ENCODE measurements at places on chromosomes 6 and 20. TPM values are rescaled to one million over a fixed set of nuclear protein-coding genes. Genes with fewer than 3 reads are reported as not detected.

The F13A1 gene
- total RNA-seq: 90.6 TPM

The B3GAT2 gene
- total RNA-seq: 0.18 TPM

DNA sequence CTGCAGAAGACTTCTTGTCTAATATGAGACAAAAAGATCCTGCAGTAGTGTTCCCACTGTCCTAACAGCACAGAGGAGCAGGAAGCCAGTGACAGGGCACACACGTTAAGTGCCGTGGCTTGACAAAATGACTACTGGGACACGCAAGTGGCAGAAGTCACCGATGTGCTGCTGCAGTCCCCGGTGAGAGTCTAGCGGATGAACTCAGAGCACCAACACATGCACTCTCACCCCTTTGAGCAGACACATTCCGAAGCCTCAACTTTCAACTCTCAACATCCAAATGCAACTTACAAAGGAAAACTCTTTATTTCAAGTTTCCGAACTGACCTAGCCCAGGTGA lies 898 bp downstream of the LAMA4 start:
- no peak for DNase-seq

- DNase-seq: peak; percentile 31
Observed at GRCh38 chr6:3390698-3391097, 66.2 kb downstream of the SLC22A23 start.

DNA sequence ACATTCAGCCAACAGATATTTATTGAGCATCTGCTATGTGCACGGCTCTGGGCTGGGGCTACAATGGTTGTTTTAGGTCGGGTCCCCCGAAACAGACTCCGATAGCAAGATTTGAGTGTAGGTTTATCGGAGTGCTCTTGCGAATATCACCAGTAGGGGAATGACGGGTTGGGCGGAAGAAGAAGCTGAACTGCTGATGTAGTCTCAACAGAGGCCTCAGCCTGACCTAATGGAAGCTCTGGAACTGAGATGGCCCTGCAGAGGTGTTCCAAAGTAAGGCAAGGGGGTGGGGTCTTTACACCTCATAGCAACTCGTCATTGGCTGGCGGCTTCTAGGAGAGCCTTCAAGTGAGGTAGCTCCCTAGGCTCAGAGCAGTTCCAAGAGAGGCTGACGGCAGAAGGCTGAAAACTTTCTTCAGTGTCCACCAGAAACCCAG lies 1.1 kb downstream of the L3MBTL1 start:
- no peak for DNase-seq

The CENPW gene
- not detected for total RNA-seq

- no peak for DNase-seq
Observed at GRCh38 chr6:151294561-151295101, 54.9 kb downstream of the AKAP12 start.

The METTL24 gene
- total RNA-seq: not detected

DNA sequence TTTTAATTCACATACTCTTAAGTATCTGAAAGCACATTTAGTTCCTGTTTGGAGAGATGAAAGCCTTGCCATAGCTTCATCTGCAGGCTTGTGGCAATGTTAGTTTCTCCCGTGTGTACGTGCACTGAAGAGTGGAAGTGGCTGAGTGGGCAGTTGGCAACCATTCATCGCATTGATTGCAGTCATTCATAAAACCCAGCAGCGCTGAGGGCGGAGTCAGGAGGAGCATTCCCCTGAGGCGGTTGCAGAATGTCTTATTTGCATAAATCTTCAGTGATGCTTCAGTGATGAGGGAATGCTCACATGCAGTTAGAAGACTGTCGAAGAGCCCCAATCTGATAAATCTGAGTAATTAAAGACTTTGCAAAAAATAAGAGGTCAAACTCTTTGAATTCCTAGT lies 79.1 kb downstream of the RIMS1 start:
- no peak for DNase-seq

The MYB gene
- 0.18 TPM for total RNA-seq
